ENCODE measurements at places on chromosomes 3 and 15.

DNA sequence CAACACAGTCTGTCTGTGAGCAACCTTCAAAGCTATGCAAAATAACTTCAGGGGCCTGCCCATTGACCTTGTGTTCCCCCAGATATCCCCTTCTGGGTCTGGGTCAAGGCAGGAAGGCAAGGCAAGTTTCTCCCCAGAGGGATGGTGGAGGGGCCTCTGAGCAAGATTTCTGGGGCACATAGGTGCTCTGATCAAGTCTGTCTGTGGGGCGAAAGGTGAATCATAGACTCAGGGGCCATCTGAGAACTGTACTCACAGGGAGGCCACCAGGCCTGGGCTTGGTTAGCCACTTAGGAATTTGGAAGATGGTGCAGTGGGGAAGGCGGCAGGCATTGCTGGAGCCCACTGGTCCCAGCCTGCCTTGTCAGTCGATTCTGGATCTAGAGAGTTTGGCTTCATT lies 92.4 kb downstream of the MINAR1 start:
- no peak for DNase-seq

DNA sequence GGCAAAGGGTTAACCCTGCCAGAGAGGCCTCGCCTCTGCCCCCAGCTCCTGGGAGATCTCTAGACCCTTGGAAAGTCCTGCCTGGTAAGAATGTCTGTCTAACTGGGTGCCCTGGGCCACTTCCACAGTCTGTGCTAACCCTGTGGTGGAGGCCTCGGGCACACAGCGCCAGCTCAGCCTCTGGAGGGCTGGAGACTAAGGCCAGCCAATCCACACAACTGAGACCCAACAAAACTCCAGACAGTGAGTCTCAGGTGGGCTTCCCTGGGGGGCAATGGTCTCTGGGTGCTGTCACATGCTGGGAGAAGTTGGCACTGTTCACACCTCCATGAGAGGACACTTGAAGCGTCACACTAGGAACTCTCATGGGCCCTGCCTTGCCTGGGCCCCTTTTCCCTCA lies 19.5 kb downstream of the ZXDC start:
- DNase-seq = no peak

GRCh38 chr3:27681249-27681748 lies 40.8 kb downstream of the EOMES start:
- DNase-seq = no peak

- no peak for DNase-seq
These were observed 74.8 kb downstream of the ABHD5 start for GRCh38 chr3:43765521-43765971.

GRCh38 chr3:149384911-149385321 lies 7.5 kb upstream of the TM4SF1 start:
- DNase-seq = no peak

DNA sequence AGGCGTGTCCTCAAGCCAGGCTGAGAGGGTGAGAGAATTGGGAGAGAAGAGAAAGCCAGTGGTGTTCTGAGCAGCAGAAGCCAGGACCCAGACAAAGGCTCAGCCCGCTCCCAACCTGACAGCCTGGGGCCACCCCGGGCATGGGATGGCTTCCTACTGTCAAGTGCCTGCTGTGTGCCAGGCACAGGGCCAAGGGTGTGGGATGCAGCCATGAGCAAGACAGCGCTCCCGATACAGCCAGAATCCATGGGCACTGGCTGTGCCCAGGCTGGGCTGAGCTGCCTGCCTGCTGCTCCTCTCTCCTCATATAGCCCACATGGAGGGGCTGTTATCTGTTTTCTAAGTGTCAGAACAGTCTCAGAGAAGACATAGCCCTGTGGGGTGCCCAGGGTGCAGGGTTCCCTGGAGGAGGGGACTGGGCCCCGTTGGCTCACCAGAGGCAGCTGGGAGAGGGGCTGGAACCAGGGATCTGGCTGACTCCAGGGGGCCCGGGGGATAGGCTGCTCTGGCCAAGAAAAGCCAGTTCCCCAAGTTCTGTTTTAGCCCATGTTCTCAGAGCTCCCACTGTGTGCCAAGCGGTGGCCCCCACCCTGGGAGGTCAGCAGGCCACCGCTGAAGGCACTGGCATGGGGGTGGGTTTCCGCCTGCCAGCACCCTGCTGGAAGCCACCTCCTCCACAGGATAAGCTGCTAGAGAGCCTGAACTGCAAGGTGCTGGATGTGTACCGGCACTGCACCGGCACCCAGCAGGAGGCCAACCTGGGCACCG lies 39.0 kb downstream of the CFAP100 start:
- DNase-seq = no peak

GRCh38 chr3:107910713-107911259 lies 180.0 kb downstream of the CD47 start:
- DNase-seq = no peak

- no peak for DNase-seq
These were observed 30.2 kb downstream of the EIF4E3 start for GRCh38 chr3:71695000-71695482.

DNA sequence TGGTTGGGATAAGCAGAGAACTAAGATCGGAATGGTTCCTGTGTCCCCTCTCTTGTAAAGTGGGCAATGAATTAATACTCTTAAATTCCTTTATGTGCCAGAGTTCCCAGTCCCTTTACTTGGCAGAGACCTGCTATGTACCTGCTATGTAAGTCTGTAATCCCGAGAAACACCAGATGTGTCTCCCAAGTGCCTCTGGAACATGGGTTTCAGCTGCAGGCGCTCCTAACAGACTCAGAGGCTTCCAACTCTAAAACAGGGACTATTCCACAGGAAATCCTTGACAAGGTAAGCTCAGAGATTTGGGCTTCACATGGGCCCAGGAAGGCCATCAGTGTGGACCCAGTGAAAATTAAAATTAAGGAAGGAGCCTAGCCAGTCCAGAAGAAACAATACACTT lies 117.7 kb upstream of the PLCL2 start:
- DNase-seq = no peak

DNA sequence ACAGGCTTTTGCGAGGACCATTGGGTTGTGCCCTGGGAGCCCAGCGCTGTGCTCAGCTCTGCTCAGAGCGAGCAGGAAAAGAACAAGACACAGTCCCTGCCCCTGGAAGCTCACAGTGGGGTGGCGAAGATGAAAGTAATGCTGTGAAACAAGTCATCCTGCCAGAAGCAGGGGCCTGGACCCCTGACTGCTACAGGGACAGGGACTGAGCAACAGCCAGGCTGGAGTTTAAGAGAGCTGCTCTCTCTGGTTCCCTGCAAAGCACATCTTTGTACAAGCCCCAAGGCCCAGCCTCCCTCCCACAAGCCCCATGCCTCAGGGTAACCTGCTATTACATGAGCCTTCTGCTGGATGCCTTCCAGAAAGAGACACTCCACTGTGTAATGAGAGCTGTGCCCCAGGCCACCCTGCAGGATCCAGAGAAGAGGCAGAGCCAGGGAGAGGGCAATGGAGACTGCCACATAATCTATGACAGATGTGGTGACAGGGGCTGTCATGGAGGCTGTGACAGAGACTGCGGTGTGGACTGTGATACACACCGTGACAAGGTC lies 7.1 kb upstream of the HCN4 start:
- DNase-seq = no peak

DNA sequence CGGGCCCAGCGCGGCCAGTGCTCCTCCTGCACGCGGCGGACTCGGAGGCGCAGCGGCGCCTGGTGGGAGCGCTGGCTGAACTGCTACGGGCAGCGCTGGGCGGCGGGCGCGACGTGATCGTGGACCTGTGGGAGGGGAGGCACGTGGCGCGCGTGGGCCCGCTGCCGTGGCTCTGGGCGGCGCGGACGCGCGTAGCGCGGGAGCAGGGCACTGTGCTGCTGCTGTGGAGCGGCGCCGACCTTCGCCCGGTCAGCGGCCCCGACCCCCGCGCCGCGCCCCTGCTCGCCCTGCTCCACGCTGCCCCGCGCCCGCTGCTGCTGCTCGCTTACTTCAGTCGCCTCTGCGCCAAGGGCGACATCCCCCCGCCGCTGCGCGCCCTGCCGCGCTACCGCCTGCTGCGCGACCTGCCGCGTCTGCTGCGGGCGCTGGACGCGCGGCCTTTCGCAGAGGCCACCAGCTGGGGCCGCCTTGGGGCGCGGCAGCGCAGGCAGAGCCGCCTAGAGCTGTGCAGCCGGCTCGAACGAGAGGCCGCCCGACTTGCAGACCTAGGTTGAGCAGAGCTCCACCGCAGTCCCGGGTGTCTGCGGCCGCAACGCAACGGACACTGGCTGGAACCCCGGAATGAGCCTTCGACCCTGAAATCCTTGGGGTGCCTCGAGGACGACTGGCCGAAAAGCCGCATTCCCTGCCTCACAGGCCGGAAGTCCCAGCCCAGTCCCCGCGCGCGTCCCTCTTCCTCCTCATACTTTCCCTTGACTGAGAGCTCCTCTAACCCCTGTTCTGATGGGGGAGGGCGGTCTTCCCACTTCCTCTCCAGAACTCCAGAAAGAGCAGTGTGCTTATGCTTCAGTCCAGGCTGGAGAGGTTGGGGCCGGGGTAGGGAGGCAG lies 1.4 kb upstream of the IL17RC start:
- DNase-seq = peak; percentile 85

DNA sequence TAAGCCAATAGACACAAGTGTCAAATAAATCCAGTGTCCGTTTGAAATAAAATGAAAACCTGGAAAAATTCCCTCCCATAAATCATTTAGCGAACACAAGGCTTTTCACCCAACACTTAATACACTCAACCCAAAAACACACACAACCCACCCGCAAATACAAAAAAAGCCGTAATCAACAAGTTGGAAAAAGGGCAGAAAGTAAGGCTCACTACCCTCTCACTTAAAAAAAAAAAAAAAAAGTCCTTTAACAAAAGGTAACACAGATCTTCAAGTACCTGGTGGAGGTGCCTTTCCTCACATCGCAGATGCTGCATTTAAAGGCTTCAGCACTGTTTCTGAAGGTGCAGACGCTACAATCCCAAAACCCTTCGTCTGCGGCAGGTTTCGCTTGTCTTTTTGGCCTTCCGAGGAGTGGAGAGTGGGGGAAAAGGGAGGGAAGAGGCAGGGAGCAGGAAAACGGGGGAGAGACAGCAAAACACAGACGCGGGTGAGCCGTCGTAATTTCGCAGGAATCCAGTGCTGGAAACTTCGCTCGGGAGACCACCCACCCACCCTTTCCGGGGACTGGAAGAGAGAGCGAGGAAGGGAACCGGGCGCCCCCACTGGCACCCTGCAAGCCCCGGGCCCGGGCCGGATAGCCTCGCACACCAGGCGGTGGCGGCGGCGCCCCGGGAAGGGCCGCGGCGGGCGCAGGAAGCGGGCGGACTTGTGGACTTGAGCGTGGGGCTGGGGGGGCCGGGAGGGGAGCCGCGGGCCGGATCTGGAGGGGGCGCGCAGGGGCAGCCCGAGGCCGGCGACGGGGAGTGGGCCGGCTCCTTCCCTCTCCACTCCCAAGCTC lies 401.8 kb downstream of the SHQ1 start:
- no peak for DNase-seq

- DNase-seq = no peak
These were observed 29.1 kb upstream of the MTMR10 start for GRCh38 chr15:31020542-31020941.

DNA sequence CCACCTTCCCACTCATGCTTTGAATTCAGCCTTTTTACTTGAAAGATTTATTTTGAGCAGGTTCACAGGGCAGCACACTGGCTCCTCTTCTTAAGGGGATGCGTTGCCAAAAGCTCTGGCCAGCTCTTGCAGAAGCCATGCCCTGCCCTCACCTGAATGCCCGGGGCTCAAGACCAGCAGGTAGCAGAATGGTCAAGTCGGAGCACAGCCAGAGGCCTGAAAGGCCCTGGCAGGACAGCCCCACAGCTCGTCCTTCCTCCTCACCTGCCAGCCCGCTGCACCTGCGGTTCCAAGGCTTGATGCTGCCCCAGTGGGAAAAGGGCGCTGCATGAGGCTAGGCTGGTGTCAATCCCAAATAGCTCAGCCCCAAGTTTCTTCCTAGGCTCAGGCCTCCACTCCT lies 13.1 kb downstream of the CA12 start:
- DNase-seq = no peak

GRCh38 chr15:31442699-31443111 lies 116.1 kb downstream of the KLF13 start:
- DNase-seq = no peak

- DNase-seq = no peak
These were observed 274.5 kb upstream of the C2CD4B start for GRCh38 chr15:62439543-62440016.

GRCh38 chr15:64161688-64162477 lies 939 bp downstream of the PPIB start:
- DNase-seq = no peak

GRCh38 chr3:163929069-163929652 lies 1149.1 kb downstream of the SI start:
- no peak for DNase-seq

DNA sequence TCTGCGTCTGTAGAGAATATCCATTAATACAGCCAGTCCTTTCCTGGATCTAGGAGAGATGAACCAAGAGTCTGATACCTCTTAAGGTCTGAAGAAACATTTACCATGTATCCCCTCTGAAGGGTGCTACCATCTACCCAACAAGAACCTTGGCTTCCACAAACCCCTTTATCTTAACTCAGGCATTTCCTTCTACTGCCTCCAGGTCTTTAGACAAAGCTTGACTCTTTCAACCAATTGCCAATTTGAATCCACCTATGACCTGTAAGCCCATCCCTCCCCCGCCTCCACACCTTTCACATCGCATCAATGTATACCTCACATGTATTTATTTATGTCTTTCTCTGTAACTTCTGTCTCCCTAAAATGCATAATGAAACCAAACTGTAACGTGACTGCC lies 139.5 kb downstream of the SNRK start:
- no peak for DNase-seq

DNA sequence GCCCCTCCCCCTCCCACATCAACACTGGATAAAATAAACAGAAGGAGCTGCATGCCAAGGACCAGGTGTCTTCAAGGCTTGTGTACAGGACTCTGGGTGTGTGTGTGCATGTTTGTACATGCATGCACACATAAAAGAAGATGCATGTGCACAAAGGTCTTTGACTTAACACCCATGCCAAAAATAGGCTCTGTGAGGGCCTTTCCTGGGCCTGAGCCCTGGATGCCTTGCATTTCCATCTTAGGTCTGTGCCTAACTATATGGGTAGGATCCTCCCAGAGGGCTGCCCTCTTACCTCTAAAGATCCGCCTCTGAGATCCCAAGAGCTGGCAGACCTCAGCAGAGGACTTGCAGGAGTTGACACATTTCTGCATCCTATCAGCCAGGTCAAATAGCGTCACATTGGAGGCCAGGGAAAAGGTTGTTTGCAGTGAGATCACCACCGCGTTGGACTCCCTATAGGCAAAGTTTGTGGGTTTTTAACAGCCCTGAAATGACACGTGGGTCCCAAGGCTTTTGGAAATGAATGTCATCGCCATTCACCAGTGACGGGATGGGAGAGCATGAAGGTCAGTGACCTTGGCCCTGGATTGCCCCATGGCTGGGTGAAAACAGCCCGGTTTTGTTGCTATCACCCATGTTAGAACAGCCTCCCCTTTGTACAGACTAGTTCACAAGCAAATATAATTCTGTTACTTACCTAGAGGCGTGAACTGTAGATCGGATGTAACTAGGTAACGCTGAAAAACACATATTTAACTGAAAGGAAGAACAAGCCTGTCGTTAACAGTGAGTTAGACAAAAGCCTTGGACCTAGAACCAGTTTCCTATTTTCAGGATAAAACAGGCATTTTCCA lies 54.0 kb downstream of the HEG1 start:
- no peak for DNase-seq

Measured in right forelimb (tissue), 1 donor.